ENCODE measurements at places on chromosomes 1 and 21.

- no peak for DNase-seq
Observed at GRCh38 chr1:66981679-66982078, 56.9 kb downstream of the MIER1 start.

- DNase-seq, result no peak
Observed at GRCh38 chr1:112304612-112305011, 91.4 kb upstream of the CTTNBP2NL start.

- DNase-seq, result no peak
Observed at GRCh38 chr1:235018161-235018560, 110.5 kb downstream of the TOMM20 start.

GRCh38 chr1:67094191-67094590, 40.2 kb upstream of the SLC35D1 start:
- DNase-seq, result no peak

DNA sequence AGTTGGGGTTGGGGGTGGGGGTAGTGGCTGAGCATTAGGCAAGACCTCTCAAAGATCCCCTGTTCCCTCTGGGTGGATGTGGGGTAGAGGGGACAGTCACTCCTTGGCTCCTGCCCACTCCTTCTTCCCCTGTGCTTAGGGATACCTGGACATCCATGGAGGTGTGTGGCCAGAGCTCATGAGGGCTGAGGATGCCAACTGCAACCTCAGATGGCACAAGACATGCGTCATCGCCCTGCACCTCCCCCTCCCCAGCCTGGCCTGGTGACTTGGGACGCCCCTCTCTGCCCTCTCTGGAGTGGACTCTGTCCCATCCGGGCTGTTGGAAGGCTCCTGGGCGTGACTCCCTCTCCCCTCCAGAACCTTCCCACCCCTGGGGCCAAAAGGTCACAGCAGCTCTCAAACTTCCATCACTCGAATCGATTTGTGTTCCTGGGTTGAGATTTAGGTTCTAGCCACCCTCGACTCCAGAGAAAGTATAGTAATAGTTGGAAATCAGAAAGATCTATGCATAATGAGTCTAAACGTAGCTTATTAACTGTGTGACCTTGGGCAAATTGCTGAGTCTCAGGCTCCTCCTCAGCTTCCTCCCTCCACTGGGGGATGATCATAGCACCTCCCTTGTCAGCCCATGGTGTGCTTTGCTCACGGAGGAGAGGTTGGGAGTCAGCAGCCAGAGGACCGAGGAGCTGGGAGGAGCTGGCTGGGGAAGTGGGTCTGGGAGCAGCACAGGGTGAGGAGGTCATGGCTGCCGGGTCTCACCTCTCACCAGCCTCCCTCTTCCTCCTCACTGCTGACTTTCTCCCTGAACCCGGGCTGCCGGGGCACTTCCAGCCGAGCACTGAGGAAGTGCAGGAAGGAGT, 2.2 kb upstream of the PTPN7 start:
- DNase-seq, result no peak

- peak; percentile 83 for DNase-seq
Observed at GRCh38 chr1:228464487-228464983, 22.6 kb upstream of the RNF187 start.

All from activated CD4-positive, CD25-positive, alpha-beta regulatory T cell treated with anti-CD3 and anti-CD28 coated beads, Interleukin-2, amount 50 U/mL, for 16 hours (primary cell).